ENCODE measurements at places on chromosomes 13 and 19.
A peak's percentile ranks its signal among the peaks of the same experiment; 100 is the strongest.

GRCh38 chr13:45704854-45705695 lies 3.0 kb downstream of the CBY2 start:
- no peak for DNase-seq

GRCh38 chr13:40596484-40596883 lies 70.0 kb downstream of the FOXO1 start:
- no peak for DNase-seq

DNA sequence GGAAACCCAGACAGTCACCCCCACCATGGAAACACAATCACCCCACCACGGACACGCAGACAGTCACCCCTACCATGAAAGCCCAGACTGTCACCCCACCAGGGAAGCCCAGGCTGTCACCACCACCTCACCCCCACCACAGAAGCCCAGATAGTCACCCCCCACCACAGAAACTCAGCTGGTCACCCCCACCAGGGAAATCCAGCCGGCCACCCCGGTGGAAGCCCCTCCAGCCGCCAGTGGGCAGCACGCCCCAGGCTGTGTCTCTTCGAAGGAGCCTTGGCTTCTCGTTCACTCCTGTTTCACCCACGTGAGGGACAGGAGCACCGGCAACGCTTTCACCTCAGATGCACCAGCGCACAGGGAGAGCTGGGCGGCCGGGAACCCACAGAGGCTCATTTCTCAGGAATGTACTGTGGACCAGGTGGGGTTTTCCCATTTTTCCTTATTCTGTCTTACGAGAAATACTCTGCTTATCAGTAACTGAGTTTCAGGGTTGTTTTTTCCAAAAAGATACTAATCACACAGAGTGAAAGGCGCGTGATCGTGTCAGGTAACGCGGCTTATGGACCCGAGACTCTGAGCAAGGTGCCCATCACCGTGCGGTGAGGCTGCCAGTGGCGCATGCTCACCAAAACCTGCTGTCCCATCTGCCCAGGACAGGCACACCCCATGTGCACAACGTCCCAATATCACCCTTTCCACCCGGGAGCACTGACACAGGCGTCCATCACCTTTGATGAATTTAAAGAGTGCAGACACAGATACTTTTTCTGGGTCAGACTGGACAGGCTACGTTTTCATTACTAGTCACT lies 28.0 kb downstream of the CARS2 start:
- no peak for DNase-seq

- DNase-seq = no peak
Measured at GRCh38 chr13:27474751-27475268, 24.4 kb upstream of the MTIF3 start.

- DNase-seq = no peak
Measured at GRCh38 chr19:2239771-2240770, 3.4 kb downstream of the SF3A2 start.

DNA sequence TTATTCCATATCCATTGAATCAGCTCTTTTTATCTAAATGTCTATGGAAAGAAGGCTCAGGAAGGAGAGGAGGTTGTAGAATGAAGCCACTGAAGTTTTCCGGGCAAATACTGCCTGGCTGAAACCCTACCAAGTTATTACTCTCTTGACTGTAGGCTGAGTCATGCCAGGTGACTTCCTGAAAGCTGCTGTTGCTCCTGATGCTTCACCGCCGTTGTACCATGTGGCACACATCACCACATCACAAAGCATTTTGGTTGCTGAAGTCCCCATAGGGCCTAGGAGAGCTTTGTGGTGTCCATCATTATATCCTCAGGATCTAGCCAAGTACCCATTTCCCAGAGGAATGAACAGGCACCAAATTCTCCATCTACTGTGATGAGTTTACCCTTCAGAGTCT lies 11.1 kb upstream of the TDRD12 start:
- peak; percentile 21 for DNase-seq

DNA sequence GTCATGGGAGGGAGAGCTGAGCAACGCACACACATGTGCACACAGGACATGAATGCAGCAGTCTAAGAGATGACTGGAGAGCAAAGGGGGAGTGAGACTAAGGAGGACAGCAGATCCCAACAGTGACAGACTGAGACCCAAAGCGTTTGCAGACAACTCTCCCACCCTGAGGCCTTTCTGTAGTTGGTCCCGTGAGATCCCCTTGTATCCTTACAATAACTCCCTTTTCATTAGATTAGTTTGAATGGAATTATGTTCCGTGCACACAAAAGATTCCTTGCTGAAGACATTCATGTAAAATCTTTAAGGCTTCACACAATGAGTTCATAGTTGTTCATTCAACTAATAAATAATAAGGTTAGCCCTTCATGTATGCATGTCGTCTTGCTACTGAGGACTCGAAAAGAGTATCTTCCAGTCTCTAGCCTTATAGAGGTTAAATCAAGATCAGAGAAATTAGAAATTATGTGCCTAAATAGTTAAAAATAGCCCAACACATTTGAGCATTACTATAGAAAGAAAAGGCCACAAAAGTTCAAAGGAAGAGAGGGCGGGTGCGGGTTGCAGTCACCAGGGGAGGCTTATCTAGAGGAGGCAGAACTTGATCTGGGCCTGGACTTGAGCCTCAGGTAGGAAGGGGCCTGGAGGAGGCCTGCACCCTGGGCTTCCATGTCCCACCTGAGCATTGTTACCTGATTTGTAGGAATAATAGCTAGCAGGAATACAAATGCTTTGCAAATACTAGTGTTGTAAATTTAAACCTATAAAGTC lies 3.1 kb upstream of the GTF3A start:
- DNase-seq = no peak

GRCh38 chr13:22332416-22332815 lies 661.5 kb downstream of the FGF9 start:
- no peak for DNase-seq

GRCh38 chr13:93225610-93226009 lies 997 bp upstream of the GPC6 start:
- DNase-seq = no peak

- DNase-seq = no peak
Measured at GRCh38 chr13:38537051-38537450, 149.8 kb upstream of the FREM2 start.

DNA sequence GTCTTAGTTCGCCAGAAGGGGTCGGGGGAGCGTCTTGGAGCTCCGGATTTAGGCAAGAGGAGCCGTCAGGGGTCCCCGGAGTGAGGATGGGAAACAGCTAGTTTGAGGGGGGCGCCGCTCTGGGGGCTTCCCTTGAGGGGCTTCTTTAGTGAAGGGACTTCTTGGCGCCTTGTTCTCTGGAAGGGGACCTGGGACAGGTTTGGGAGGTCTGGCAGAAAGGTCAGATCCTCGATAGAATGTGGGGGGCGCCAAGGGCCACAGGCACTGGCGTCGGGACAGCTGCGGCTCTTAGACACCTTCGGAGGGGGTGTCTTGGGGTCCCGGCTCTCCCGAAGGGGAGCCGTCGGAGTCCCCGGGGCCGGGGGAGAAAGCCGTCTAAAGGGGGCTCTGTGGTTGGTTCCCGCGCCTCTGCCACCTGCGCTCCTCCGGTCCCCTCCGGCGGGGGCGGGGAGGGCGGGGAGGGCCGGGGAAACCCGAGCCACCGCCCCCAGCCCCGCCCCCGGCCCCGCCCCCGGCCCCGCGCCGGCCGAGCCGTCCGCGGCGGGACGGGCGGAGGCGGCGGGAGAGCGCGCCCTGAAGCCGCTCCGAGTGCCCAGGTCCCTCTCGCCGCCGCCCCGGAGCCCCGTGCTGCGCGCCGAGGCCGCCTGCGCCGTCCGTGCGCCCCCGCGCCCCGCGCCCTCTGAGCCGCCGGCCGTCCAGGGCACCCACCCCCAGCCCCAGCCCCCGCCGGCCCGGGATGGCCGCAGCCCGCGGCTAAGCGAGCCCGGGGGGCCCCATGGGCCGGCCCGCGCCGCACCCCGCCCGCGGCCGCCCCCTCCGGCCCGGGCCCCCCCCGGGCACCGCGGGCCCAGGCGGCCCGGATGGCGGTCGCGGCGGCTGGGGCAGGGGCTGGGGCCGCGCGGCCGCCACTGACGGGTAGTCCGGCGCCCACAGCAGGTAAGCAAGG lies at the start of gene NRTN:
Gene NRTN (plus strand): TSS at position 552 of the 946 bp plus-strand sequence. CDS start 19,099 bp downstream, outside the sequence.
- peak; percentile 53 for DNase-seq

DNA sequence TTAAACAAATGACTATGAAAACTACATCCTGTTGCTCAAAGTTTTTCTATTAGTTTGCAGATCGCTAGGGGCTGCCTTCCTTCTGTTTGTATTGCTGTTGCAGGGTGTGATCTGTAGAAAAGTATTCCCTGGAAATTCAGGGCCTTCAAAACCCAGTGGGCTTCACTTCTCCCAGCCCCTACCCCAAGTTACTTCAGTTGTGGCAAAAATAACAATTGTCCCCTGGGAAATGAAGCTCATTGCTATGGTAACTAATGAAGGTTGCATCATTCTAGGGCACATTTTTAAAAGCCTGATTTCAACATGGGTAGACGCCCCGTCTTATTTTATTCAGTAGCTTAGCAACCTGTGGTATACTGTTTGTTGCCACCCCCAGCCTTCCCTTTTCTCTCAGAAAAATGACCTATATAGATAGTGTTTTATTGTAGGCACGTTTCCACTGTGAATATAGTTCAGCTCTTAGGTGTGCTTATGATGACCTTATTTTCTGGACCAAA lies 60.9 kb downstream of the WDFY2 start:
- DNase-seq = no peak

DNA sequence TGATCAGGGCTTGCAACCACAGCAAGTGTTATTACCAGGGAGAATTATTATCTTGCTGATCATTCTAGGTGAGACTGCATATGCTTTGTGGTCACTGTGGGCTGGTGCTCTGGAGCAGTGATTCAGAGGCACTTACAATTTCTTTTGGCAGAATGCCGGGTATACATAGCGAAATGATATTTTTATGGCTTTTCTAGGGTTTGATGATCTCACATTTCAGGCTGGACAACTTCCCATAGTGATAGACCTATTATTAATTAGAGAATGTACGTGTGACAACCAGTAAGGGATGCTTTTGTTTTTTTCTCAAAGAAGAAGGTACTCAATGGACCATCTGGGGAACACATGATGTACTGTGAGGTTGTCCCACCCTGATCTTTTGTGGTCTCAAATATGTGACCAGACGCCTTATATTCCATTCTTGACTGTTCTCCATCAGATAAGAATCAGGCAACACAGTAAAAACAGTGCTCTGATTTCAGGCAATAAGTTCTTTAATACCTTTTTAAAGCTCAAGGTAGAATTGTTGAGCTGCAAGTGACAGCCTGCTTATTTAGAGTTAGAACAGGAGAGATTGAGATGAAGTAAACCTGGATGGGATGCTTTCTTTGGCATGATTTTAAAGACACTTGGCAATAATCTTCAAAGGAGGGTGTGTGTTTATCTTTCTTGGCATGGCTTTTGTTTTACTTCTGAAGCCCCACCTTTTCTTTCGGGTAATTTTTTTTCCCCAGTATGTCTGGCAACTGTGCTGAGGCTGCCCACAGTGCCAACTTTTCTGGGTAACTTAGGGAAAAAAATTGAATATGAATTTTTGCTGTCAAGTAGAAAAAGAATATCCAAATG lies 27.4 kb upstream of the SCEL start:
- no peak for DNase-seq

- DNase-seq = no peak
Measured at GRCh38 chr13:90806892-90807291, 540.6 kb upstream of the MIR17HG start.

DNA sequence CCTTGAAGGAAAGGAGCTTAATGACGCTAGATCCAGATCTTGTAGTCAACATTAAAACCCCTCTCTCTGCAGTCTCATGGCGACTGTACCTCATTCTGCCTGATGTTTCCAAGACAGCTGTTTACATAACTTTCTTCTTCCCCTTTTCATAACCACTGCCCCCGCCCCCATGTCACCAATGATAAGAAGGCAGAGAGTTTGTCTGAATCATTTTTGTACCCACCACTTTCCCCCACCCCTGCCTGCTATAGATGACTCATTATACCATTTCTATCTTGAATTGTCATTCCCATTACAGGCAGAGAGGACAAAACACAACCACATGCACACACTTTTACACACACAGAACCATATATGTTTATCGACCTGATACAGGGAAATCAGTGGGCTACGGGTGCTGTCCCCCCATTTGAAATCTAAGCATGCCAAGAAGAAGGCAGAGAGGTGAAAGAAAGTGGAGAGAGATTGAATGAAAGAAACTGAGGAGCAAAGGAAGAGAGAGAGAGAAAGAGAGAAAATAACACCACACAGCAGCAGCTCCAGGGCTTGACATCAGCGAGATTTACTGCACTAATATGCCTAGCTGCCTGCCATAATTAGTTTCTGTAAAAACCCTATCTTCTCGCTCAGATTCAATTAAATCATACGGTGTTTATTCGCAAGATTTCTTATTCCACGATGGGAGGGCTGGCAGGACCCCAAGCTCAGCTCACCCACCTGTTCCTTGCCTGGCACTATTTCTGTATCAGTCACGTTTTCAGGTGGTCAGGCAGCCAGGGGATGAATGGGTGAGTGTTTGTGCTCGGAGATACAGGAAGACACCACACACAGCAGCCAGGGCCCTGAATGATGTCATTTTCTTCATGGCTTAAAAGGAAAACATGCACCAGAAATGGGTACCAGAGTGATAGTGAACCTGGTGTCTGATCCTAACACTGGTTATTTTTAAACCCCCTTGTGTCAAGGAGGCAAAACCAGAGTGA lies 114.3 kb upstream of the SERP2 start:
- DNase-seq = peak; percentile 71

- no peak for DNase-seq
Measured at GRCh38 chr19:30155381-30156200, 213.6 kb downstream of the URI1 start.

- no peak for DNase-seq
Measured at GRCh38 chr19:41409288-41409687, 11.7 kb downstream of the BCKDHA start.

GRCh38 chr19:54517483-54517882 lies 14.9 kb downstream of the LAIR2 start:
- DNase-seq = peak; percentile 21

DNA sequence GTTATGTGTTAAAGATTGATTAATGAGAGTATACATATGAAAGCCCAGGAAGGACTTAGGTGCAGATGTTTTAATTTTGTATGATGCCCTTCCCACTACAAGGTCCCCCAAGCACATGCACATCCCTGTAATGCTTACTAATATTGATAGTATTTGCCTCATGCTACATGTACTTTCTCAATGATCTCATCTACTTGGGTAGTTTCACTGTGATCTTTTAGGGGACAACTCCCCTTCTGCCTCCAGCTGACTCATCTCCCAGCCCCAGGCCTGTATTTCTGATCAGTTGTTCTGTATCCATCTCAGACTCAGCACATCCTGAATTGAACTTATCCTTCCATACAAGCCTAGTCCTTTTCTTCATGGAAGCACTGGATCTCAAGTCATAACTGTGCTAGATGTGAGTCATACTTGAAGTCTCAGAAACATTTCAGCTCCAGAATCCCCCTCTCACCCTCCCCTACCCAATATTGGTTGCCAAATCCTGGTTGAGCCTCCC lies 49.4 kb upstream of the INTS6 start:
- no peak for DNase-seq

DNA sequence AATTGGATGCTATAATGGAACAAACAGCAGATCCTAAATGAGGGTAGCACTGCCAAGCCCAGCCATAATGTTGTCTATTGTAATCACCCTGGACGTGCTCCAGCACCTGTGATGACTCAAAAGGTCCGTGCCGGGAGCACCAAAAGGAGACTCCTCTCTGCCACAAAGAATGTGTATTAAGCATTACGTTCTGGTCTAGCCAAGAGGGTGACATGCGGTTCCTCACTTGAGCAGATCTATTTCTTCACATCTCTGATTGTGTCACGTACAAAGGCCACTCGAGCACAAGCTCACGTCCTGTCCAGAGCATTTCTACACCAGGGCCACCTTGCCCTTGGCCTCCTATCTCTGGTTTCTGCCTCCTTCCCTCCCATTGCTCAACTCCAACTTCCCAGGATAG lies 219.9 kb upstream of the IRS2 start:
- DNase-seq = no peak
